Inflammatory macrophage treated with lipopolysaccharide for 4 hours (primary cell): ENCODE measurements at places on chromosomes 12 and 14.

DNA sequence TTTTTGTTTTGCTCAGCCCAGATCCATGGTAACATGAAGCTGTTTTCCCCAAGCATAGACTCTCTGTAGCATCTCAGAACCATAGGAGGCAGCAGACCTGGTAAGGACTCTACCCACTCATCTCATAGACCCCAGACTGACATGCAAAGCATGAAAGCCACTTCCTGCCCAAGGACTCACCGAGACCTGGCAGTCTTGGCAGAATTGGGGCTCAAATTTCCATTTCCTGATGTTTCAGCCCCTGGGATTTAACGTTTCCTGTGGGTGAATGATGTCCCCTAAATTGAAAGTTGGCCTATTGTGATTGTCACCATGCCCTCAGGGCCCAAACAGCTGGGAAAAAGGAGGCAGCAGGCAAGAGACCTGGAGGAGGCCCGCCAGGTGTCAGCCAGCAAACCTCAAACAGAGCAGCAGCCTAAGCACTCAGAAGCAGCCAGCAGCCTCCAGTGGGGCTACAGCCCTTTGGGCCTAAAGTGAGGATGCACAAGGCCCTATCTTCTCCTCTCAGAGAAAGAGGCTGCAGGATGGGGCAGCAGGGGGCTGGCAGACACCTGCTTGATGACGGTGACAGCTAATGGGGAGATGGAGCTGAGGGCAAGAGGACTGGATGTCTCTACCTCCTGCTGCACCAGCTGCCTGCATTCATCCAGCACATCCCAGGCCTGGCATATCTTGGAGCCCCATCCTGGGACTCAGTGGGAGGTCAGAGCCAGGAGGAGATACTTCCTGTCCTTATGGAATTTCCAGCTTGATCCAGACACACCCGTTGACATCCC lies 8.5 kb downstream of the KRT85 start:
- no peak for DNase-seq

DNA sequence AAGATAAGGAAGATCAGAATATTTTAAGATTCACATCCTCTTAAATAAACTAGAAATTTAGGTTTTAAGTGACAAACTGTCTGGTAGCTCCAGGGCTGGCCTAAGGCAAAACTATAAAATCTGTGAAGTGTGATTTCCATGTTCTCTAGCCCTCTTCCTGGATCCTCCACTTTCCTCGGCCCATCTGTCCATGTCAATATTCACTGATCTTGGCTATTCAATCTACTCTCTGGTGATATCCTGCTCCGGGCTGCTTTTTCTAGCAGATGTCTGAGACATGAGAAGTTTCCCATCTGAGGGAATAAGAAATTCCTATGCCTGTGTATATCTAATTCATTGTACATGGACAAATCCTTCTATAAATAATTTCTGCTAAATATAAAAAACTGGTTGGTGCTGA lies 500.4 kb downstream of the GALC start:
- no peak for DNase-seq

DNA sequence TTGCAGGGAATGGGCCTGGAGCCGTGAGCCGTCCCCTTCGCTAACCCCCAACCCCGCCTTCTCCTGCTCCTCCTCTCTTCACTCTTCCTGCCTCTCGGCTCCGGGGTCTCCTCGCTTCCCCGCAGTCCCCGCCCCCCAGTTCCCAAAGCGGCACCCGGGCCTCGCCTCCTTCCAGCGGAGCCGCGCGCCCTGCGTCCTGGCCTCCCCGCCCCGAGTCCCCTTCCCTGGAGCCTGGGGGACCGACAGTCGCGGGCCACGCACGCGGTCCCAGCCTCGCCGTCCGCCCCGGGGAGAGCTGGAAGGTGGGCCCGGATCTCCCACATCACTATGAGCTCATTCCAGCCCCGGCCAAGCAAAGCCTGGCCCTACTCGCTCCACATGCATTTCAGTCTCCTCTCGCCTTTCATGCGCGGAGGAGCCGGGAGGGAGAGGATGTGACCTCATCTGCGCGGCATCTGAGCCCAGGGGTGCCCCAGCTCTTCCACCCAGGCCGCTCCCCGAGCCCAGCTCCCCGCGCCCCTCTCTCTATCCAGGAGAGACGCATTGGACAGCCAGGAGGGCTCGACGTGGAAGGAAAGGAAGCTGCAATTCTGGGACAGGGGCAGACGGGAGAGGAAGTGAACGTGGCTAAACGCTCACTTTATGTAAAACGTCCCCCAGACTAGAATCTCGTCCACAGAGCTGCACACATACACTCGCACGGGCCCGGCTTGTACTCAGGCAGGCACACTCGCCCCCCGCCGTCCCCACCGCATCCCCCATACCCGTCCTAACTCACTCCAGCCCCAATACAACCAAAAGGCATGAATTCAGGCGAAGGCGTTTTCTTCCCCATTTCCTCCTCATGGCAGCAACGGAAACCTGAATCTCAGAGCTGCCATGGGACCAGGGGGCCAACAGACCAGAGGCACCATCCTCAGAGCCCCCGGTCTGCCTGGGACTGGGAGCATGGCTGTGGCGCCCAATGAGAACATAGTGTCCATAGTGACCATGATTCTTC lies 108.7 kb upstream of the CCND2 start:
- DNase-seq = peak; percentile 39

GRCh38 chr14:57362361-57362760 lies 28.0 kb upstream of the NAA30 start:
- DNase-seq = no peak

DNA sequence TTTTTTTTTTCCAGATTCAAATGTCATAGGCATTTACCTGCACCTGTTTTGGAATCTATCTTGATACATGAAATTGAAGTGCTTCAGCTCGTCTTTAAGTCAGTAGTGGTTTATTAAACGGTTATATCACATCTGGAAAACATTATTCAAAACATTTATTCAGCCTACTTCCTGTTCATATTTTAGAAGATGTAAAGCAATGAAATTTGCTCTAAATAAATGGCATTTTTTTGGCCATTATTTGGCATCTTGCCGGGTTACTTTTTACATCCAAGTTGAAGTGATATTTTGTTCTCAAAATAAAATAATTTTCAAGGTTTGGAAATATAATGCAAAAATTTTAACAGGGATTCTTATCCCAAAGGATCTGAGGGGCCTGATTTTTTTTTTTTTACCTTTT lies 103.1 kb downstream of the EML1 start:
- no peak for DNase-seq

GRCh38 chr12:89651192-89651591 lies 57.4 kb downstream of the ATP2B1 start:
- no peak for DNase-seq

DNA sequence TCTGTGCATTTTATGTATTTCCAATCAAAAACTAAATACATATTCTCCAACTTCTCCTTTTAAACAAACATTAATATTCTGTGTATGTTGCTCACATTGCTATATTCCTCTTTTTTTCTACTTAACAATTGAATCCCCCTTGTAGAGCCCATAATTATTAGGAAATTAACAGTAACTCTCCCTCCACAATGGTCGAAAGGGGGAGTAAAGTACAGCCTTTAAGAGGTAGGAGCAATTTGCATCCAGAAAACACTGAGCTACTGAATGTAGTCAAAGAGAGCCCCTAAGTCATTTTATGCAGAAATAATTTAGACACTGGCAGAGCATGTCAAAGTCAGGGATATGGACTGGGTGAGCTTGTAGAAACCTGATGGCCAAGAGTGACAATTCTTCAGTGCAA lies 57.2 kb upstream of the SCN8A start:
- no peak for DNase-seq

- DNase-seq = no peak
Observed at GRCh38 chr12:42446761-42447160, 120.8 kb downstream of the PPHLN1 start.

- peak; percentile 99 for DNase-seq
Observed at GRCh38 chr12:113214895-113215400, 6.3 kb upstream of the TPCN1 start.

DNA sequence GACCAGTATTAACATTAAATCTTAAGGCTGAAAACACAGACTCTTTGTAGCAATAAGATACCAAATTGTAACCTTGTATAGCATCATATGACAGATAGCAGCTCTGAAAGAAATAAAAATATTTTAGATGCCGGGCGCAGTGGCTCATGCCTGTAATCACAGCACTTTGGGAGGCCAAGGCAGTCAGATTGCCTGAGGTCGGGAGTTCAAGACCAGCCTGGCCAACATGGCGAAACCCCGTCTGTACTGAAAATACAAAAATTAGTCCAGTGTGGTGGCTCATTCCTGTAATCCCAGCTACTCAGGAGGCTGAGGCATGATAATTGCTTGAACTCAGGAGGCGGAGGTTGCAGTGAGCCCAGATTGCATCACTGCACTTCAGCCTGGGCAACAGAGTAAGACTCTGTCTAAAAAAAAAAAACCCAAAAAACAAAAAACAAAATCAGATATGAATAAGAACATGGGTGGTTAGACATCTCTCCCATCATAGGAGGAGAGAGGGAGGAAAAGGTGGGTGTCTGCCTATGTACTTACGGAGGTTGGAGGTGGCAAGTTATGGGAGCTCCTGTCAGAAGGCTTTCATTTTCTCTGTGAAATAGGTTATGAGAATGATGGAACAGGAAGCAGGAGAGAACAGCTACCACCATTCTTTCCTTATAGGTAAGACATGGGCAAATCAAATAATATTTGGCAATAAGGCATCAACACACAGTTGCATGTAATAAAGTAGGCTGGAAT lies 7.6 kb upstream of the HEBP1 start:
- no peak for DNase-seq

DNA sequence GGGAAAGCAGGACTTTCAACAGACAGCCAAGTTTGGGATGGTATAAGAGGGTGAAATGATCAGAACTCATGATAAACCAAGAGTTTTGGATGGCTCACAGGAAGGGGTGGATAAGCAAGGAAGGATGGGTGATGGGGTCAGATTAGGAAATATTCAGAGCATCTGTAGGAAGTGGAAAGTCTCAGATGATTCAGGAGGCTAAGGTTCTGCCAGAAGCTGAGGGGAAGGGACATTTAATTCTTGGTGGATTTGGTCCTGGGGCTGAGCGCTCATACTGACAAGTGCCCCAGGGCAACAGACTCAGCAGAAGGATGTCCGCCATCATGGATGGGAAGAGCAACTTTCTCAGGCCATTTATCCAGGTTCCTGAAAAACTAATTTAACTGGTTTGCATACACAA lies 28.4 kb upstream of the BDKRB2 start:
- no peak for DNase-seq

DNA sequence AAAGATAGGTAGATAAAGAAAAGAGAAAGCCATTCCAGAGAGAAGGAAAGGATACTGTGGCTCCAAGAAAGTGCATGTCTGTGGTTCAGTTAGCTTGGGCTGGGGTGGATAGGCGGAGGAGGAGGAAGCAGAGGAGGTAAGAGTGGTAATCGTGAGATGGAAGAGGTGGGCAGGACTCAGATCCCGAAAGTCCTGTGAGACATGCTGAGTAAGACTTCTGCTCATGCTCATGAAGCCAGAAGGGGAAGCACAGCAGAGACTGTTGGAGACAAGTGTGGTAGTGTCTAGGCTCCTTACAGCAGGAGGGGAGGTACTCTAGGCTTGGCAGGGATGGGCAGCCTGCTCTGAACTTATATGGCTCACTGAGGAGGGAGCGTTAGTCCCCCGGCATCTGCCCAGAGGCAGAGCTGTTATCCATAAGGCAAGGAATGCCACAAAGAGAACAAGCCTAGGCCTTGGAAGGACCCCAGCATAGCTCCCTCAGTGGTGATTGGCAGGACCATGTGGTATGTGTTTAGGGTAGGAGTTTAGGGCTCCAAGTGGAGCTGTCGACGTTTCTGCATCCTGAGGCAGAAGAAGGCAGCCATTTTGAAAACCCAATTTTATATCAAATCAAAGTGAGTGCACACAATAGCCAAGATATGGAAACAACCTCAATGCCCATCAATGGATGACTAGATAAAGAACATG lies 135.3 kb downstream of the SMOC1 start:
- DNase-seq = peak; percentile 47

DNA sequence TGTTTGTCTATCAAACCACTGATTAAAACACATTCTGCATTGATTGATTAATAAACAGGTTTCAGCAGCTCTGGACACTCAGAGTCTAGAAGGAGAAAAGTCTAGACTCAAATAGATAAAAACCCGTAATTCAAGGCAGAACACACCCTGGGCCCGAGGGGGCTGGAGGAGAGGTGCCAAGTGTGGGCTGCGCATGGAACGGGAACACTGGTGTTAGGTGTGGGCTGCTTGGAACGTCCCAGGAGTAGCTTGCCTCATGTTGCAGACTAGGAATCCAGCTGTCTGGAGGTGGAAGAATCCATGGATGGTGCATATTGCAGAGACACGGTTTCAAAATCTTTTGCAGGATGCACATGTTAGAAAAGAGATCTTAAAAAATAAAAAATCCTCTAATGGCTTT lies 223.0 kb downstream of the APAF1 start:
- no peak for DNase-seq

GRCh38 chr12:116697716-116698115 lies 40.2 kb downstream of the SPRING1 start:
- no peak for DNase-seq

- DNase-seq = peak; percentile 25
Observed at GRCh38 chr14:68666236-68666635, 126.6 kb downstream of the ZFP36L1 start.

DNA sequence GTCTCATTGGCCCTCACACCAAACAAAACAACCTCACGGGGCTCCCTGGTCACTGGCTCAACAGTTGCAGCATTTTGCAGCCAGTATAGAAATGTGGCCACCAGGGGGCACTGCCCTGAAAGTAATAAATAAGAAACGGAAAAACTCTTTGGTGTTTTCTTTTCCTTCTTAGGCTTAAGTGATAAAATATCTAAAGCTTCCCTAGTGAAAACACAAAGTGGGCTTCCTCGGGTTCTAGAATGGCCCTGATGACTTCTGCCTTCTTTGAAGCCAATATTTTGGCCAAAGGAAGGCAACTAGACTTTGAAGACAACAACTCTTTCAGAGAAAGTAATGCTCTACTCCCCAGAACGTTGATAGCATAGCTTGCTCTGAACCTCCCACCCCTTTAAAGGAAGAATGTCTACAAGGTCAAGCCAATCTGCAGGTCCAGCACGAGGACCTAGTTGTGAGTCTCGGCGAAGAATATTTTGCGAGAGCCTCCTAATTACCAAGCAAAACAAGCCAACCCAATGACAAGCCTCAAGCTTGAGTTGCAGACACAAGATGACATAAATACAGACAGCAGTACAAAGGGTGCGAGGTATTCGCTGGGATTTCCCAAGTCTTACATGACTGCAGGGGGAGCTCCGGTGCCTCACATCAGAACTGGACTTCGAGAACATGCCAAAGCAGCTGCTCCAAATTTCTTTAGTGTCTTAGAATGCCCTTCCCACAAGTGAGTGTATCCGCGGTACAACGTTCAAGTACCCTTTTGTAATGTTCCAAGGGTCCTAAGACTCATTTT lies 2.6 kb downstream of the ITPK1 start:
- peak; percentile 88 for DNase-seq

DNA sequence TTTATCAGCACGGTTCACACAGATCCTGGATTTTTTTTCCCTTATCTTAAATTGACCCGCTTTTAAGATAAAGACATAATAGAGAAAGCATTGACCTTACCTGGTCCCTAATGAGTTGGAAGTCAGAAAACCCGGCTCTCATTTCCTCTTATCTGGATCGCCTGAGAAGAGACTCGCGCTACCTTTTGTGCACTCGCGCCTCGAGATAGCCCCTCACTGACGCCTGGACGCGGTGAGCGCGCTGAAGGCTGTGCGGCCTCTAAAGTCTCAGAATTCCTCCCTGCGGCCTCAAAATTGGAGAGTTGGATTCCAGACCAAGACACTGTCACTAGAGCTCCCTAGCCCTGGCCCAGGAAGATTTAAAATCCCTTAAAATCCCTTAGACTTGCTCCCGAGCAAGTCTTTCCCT lies 7.0 kb downstream of the NKX2-1 start:
- DNase-seq = no peak

- peak; percentile 89 for DNase-seq
Observed at GRCh38 chr14:105086833-105087307, 21.6 kb upstream of the GPR132 start.
